ENCODE measurements at places on chromosomes 3 and 15. TPM values are rescaled to one million over a fixed set of nuclear protein-coding genes. Genes with fewer than 3 reads are reported as not detected.
A peak's percentile ranks its signal among the peaks of the same experiment; 100 is the strongest.

- DNase-seq, result no peak
These were observed 9.9 kb upstream of the GRM2 start for GRCh38 chr3:51696954-51697353.

DNA sequence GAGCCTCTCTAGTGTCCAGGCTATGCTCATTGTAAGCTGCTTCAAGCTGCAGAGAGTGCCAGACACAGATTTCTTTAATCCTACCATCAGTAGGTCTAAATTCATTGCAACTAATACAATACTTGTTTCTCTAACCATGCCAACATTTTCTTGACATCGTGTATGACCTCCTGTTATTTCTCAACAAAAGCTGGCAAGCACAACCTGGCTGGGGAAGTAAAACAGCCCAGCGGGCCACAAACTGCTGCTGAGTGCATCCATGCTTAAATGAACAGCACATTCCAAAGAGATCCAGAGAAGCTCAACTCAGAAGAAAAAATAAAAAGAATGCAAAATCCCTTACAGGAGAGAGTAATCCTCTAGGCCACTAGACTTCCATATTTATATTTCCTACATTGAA lies 36.5 kb downstream of the GMNC start:
- no peak for DNase-seq

DNA sequence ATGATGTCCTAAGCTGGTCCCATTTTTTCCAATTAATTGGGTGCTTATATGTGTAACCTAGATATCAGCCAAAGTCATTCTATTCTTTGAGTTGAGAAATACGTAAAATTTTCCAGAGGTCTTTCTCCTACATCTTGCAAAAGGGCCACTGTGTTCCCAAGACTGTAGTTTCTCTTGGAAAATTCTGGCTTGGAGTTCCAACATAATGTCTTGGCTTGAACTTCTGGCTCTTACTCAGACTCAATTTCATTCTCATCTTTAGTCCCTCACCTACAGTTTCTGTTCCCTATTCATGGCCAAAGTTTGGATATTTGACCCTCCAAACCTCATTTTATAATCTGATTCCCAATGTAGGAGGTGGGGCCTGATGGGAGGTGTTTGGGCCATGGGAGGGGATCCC lies 201.4 kb upstream of the ARHGEF26 start:
- DNase-seq, result no peak

- DNase-seq, result no peak
These were observed 57.3 kb downstream of the PGPEP1L start for GRCh38 chr15:98950248-98950647.

- DNase-seq, result no peak
These were observed 372.7 kb downstream of the ROBO2 start for GRCh38 chr3:77412584-77412983.

DNA sequence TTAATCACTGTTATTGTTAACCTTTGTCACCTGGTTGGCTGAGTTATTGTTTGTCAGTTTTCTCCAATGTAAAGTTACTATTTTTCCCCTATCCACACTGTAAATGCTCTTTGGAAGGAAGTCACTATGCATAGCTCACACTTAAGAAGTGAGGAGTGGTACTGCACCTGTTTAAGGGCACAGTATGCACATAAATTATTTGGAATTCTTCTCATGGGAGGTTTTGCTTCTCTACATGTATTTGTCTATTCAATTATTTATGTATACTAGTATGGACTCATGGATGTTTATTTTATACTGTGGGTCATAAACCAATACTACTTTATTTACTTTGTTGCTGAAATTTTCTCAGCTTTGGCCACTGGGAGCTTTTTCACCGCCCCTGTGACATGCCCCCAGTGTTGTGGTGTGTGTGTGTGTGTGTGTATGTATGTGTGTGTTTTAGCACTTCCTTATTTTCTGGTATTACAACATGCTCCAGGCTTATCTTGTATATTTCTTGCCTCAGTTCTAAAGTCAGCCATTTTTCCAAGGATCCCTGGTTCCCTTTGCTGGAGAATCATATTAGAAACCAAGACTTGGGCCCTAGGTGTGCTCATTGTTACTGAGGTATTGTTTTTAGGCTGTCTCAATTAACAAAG lies 290.5 kb downstream of the KBTBD8 start:
- no peak for DNase-seq

GRCh38 chr3:133474817-133475216 lies 75.0 kb downstream of the BFSP2 start:
- DNase-seq, result no peak

DNA sequence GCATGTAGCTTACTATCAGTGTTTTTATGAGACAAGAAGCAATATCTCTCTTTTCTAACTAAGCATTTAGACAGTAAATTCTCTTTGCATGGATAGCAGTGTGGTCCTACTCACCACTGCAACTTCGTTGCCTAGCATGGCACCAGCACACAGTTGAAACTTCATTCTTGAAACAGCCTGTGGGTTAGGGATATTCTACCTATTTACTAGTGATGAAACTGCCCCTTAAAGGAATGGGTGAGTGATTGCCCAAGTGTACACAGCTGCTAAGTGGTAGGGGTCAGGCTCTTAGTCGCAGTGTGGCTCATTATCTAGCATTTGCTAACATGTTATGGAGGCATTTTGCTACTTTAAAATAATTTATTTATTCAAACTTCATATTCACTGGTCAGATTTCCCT lies 78.4 kb downstream of the CHL1 start:
- no peak for DNase-seq

DNA sequence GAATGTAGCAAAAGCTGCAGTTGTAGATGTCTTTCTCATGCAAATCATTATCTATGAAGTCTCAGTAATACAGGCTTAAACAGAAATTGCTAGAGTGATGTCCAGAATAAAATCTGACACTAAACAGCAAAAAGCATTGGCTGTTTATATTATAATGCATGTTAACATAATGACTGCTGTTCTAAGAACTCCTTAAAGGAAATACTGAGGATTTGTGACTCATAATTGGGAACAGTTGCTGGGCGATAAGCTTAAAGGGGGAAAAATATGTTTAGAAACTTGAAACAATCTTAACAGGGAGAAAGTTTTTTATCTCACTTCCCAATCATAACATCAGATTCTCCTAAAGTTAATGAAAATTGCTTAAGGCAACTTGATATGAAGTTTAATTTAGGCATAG lies 17.5 kb downstream of the TIPARP start:
- no peak for DNase-seq

DNA sequence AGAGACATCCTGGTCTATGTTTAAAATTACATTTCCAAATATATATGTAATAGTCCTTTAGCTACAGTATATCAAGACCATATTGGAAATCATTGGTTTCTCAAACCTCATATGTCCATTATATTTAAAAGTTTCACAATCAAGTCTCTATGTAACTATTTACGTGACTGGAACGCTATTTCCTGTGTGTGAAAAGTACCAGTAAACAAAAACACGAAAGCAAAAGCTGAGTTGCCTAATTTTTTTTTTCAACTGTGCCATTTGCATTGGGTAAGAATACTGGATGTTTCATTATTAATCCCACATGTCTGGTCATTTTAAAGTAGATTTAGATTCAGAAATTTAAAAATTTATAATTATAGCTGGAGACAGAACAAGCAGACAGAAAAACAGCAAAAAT lies 381.4 kb downstream of the TBC1D5 start:
- DNase-seq, result no peak

DNA sequence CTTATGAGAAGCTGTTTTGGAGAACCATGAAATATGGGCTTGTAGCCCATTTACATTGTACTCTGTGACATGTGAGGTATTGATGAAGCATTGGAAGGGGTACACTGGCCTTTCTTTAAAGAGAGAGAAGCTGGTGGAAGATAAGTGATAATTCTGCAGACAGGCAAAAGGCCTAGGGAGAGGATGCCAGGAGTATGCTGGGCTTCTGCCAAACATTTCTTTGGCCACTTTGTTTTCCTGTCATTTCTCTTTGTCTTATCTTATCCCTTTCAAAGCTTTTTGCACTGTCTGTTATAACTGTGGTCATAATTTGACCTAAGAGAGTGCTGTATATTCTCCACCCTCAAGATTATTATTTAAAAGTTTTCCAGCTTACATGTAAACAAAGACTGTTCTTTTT lies 109.6 kb upstream of the SEMA6D start:
- DNase-seq, result no peak

- DNase-seq, result no peak
These were observed 233.2 kb downstream of the OCA2 start for GRCh38 chr15:27865926-27866325.

DNA sequence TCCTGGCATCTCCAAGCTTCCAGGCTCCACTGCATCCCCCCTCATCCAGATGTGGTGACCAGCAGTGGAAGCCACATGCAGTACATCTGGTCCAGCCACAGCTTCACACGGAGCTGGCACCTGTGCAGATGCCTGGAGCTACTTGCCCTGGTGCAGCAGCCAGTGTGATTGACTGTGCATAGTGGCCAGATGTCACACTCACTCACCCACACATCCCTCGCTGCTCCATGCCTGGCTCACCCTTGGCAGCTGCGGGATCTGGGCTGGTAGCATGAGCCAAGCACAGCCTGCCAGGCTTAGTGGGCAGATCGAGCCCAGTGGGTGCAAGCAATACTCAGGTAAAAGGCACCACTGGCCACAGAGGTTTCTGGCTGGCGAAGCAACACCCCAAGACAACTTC lies 398.0 kb upstream of the CNTN4 start:
- DNase-seq, result no peak

DNA sequence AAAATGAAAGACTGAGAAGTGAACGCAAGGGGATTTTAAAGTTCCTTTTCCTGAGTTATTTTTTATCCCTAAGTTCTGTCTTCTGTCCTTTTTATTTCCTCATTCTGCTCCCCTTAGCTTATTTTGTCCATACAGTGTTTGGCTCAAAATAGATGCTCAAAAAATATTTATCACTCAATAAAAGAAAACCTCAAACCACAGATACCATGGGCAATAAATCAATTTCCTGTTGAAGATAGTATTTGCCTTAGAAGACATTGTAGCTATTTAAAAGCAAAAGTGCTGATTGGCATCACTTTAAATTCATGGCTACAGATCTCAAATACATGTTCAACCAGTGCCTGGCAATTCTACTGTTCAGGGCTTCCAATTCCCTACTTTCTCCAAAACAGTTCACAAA lies 316.5 kb upstream of the ADAMTS9 start:
- no peak for DNase-seq

GRCh38 chr3:32456429-32457130 lies 46.1 kb downstream of the CMTM6 start:
- no peak for DNase-seq

GRCh38 chr15:32953533-32953910 lies 235.7 kb downstream of the GREM1 start:
- DNase-seq, result no peak

DNA sequence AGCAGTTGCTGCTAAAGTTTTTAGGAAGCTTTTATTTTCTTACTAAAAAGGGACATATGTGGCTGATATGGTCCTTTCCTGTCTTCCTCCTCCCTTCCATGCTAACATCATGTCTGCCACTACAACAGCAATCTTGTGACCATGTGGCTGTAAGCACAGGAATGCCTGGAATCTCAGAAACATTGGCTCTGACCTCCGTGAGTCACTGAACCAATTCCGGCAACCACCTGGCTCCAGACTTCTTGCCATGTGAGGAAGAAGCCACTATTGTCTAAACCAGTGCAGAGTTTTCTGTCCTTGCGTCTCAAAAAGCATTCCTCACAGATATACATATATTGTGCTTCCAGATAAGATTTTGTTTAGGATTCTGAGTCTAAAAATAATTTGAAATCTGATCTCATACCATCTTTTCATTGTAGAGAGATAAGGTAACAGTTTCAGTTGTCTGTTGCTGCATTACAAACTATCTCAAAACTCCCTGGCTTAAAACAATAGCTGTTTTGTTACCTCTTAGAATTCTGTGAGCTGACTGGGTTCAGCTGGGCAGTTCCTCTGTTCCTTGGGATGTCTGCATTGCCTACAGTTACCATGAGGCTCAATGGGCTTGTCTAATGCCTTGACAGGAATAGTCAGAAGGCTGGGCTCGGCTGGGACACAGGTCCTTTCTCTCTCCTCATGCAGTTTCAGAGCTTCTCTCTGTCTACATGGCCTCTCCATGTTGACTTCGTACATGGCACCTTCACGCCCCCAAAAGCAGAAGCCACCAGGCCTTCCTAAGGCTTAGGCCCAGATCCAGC lies 77.3 kb upstream of the MAGI1 start:
- peak; percentile 96 for DNase-seq

- DNase-seq, result no peak
These were observed 527.4 kb upstream of the PROK2 start for GRCh38 chr3:72312339-72312738.

DNA sequence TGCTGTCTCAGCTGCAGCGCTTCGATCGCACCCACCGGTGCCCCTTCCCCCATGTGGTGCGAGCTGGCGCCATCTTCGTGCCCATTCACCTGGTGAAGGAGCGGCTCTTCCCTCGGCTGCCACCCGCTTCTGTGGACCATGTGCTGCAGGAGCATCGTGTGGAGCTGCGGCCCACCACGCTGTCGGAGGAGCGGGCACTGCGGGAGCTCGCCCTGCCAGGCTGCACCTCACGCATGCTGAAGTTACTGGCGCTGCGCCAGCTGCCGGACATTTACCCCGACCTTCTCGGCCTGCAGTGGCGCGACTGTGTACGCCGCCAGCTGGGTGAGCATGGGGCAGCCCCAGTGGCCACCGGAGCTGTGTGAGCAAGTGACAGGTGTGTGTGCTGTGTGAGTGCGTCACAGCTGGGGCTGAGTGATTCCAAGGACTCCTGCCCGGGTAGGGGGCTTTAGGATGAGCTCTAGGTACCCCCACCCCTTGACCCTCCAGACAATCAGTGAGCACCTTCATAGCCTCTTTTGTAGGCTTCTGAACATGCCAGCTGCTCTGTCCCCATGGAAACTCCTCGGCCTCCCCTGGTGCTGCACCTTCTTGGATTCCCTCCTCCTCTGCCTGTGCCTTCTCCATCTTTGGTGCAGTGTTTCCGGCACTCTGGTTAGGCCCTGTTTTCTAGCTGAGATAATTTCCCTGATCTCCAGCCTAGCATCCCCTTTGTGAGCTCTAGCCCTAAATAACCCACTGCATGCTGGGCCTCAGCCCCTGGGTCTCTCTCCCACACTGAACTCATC lies 7.0 kb downstream of the C15orf39 start:
- DNase-seq, result no peak

Gene SLC12A8
- 13.6 TPM for total RNA-seq

Gene MYL3
- 0.54 TPM for total RNA-seq

Gene PCLAF
- 2.6 TPM for total RNA-seq

Gene C3orf85
- total RNA-seq, result not detected

Gene FGF12
- 3.2 TPM for total RNA-seq

Gene CHST2
- total RNA-seq, result 14.5 TPM

Gene NPAP1
- not detected for total RNA-seq
